Activated CD8-positive, alpha-beta memory T cell treated with anti-CD3 and anti-CD28 coated beads, Interleukin-2, amount 50 U/mL, for 4 hours (primary cell): ENCODE measurements at places on chromosomes 2 and 18.

DNA sequence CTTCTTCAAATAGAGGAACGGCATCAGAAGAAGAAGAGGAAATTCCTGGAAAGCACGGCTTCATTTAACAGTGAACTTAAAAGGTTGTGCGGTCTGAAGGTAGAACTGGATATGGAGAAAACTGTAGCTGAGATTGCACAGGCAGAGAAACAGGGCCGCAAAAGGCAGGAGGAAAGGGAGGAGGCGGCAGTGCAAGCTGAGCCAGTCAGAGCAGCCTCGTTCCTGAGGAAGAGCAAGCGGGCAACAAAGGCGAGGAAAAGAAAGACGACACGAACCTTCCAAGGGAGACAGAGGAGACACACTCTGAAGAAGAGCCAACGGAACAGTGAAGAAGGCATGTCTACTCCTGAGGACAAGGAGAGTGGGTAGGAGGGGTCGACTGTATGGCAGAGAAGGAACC, 22.6 kb upstream of the GAREM2 start:
- no peak for DNase-seq

DNA sequence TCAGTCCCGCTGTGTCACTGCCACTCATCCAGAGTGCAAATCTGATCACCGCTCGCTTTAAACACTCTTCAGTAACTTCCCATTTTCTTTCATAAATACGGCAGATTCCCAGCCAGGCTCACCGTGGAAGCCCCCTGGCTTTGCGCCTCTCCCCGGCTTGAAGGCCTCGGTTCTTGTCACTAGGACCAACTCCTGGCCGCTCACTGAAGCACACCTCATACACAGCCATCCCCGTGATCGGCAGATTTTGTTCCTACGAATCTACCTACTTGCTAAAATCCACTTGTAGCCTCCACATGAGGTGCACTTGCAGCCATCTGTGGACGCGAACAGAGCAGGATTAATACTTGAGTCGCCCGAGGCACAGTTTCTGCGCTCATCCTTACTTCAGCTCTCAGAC, 462.4 kb upstream of the MYT1L start:
- no peak for DNase-seq

GRCh38 chr2:152097801-152098495, 896 bp downstream of the CACNB4 start:
- no peak for DNase-seq

DNA sequence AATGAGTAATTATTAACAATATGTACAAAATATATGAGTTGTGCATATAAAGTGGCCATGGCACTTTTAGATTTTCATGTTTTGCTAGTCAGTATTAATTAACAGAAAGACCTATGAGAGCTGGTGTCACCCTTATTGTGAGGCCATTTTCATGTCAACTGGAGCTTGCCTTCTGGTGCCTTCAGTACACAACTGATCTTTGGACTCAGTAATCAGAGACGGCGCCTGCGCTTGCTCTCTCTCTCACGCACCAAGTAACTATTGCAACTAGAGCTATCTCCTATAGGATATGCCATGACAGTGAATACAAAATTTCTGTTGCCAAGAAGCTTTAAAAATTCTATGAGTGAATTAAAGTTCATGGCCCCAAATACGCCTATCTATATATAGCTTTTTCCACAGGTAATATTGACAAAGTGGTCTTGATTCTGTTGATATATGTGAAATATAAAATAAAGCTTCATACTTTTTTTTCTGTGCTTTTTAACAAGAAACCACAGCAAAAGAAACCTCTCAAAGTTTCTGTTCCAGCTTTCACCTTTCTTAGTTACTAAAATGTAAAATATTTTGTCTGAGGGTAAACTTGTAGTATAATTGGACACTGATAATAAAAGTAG, 2.9 kb downstream of the SERTAD2 start:
- no peak for DNase-seq

GRCh38 chr2:120576509-120577474, 158.9 kb upstream of the GLI2 start:
- no peak for DNase-seq

- no peak for DNase-seq
These were observed 923.2 kb downstream of the CPS1 start for GRCh38 chr2:211479536-211480150.
